Stimulated activated CD8-positive, alpha-beta memory T cell treated with anti-CD3 and anti-CD28 coated beads, Interleukin-15, amount 100 ng/mL, for 4 hours (primary cell): ENCODE measurements at places on chromosomes 6 and 20.

DNA sequence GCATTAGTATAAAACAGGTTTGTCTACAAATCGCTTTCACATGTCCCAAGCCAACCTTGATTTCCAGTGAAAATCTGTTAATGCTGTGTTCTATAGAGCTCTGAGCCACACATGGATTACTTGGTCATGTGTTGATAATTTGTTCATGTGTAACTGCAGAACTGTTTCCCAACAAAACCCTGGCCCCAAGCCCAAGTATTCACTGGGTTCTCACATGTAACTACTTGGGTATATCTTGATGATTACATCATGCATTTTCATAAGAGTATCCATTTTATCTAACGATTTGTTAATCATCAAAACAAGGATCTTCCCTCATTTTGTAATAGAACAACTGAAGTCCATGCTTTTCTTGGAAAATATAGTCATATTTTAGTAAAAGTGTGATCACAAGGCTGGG lies 657.6 kb downstream of the PRKN start:
- DNase-seq: no peak

DNA sequence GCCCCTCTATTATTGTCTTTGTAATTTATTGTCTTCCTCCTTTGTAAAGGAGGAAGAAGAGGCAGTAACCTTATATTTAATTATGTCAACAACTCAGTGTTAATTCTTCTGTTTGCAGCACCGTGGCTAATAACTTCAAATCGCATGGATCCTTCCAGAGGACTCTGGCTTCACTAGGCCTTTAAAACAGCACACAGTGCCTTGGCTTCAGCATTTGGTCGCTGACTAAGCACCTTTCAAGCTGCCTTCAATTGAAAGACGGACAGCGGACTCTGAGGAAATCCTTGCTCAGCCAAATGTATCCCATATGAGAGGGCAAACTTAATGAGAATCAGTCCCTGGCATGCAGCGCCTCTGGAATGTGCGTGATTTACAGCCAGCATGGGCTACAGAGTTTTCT lies 64.2 kb downstream of the SGK1 start:
- no peak for DNase-seq

DNA sequence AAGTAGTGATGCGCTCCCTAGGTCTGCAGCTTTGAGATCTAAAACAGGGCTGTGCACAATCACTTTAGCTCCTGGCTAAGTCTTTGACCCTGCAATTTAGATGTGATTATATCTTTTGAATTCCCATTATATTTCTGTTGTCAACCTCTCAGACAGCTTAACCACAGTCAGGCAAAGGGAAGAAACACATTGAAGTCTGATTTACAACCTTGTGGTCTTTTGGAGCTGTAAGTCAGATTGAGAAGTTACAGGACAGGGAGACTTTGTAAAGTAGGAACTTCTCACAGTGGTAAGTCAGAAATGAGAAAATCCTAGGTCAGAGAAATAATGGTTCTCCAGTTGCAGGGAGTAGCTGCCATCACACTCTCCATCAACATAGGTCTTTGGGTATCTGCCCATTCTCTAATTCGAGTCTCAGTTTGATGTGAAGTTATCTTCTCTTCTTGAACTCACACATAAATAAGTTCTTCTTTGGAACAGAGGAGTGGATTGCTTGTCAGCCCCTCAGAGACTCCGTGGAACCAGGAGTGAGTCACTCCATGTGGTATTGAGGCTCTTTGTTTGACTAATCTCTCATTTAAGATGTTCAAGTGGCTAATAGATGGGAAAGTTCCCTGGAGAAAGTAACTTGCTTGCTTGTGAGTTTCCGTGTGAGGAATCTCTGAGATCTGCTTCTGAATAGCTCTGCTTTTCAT lies 35.0 kb upstream of the SGK1 start:
- DNase-seq: no peak

- no peak for DNase-seq
Measured at GRCh38 chr20:37945091-37945547, 42.2 kb downstream of the VSTM2L start.

GRCh38 chr6:53796451-53796780 lies 1.6 kb downstream of the LRRC1 start:
- DNase-seq: no peak

DNA sequence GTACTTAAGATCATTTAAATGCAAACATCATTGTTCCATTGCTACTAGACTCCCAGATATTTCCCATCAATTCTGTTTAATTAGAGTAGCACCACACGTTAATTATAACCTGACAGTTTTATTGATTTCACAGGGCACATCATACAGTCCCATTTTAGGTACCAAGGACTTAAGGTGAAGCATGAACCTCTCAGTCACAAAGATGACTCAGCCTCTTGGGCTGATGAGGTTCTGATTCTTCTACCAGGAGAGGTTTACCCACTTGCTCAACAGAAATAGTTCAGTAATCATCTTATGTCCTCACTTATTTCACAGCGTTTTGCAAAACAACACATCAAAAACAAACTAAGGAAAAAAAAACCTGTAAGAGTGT lies 98.5 kb downstream of the HIVEP2 start:
- DNase-seq: no peak

DNA sequence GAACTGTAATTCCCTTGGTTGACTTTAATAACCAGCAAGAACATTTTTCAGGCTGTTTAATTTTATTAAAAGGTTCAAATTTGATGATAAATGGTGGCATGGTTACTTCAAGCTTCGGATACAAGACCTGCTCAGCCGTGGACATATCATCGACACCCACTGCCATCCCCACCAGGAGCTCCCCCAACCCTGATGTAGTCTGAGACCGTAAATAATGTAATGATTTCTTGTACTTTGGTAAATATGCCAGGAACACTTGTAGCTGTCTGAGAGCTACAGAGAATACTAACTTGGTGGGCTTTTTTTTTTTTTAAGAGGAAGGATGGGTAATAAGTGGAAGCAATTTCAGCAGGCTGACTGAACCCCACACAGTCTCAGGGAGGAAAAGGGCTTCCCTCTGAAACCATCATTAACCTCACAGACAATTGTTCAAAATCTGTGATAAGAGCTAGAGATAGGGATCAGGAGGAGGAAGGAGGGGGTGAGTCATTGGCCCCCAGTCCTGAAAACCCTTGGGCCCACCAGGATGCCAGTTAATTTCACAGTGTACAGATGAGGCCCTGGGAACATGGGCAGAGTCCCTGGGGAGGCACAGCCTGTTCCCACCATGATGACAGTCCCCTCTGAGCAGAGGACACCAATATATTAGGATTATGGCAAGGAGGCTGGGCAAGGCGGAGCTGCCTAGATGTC lies 56.0 kb downstream of the APCDD1L start:
- DNase-seq: no peak

- DNase-seq: no peak
Measured at GRCh38 chr20:24572140-24572539, 102.7 kb downstream of the SYNDIG1 start.

GRCh38 chr6:20158676-20159075 lies 53.6 kb downstream of the MBOAT1 start:
- no peak for DNase-seq

DNA sequence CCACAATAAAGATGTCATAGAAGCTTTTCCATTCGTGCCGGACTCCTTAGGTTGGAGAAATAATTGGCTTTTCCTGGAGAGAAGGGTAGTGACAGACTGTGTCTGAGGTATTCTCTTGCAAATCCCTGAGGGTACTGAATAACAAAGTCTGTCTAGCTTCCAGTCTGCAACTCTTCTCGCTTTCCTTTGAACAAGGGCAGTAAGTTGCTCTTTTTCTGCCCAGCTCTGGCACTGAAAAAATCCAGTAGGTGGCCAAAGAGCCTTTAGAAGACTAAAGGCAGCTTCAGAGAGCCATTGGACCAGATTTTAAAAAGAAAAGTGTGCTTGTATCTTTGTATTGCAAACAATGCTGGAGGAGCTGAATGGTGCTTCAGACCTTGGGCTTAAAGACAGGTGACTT lies 20.7 kb upstream of the RREB1 start:
- DNase-seq: no peak

DNA sequence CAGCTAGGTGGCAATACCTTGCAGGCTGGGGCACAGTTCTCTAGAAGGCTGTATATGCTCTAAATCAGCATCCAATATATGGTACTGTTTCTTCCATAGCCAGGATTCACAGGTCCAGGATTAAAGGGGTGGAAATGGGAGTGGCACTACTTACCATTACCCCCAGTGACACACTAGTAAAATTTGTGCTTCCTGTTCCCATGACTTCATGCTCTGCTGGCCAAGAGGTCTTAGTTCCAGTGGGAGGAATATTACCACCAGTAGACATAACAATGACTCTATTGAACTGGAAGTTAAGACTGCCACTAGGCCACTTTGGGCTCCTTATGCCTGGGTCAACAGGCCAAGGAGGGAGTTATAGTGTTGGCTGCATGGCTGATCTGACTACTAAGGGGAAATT lies 174.3 kb upstream of the TNFAIP3 start:
- no peak for DNase-seq

DNA sequence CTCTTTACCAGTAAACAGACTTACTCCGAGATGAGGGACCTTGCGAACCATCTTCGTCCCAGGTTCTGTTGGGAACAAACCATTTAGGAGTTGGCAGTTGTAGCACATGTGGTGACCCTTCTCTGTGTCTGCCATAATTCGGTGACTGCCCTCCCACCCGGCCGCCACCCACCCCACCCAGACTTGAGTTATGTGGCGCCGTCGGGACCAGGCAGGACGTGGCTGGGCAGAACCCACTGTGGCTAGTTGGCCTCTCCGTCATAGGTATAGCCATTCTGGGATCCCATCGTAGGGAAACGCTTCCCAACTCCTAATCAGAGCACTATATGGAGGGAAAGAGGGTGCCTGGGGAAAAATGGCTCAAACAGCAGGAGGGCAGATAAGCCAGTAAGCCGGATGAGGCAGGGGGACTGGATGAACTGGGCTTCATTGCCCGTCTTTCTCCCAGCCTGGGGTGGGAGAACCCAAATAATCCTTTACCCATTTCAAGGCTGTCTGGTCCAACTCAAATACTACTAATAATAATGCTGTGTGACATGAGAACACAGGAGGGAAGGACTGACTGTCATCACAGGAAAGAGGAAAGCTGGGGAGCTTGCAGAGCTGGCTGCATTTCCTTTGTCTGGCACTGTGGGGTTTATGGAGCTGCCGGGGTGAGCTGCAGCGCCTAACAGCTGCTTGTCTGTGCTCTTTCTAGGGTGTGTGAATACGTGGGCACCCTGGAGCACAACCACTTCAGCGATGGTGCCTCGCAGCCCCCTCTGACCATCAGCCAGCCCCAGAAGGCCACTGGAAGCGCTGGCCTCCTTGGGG lies 73.0 kb upstream of the PBOV1 start:
- no peak for DNase-seq

GRCh38 chr6:154522576-154522975 lies 12.1 kb upstream of the CNKSR3 start:
- DNase-seq: no peak

- no peak for DNase-seq
Measured at GRCh38 chr20:36097337-36098151, 57.0 kb upstream of the EPB41L1 start.

- DNase-seq: no peak
Measured at GRCh38 chr6:121497970-121498375, 62.5 kb downstream of the GJA1 start.

GRCh38 chr6:30641048-30641447 lies 5.9 kb upstream of the C6orf136 start:
- DNase-seq: no peak

- no peak for DNase-seq
Measured at GRCh38 chr6:105304366-105304765, 98.5 kb downstream of the PREP start.

DNA sequence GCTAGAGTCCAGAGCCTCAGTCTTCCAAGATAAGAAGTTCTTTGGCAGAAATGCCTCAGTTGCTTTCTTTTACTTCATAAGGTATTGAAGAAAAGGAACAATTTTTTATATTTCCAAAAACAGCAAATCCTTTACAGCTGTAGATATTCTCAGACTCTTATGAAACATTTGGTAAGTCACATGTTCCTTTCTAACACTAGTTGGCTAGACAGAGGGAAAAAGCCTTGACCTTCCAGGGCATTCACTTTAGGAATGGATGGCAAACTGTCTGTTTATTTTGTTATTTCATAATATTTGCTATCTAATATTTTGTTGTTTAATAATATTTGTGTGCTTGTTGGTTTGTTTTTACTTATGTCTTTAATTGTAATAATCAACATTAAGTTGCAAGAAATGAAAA lies 140.8 kb downstream of the PTPRK start:
- no peak for DNase-seq

- DNase-seq: no peak
Measured at GRCh38 chr20:53138454-53139262, 166.5 kb downstream of the TSHZ2 start.

GRCh38 chr6:4920914-4921410 lies 82.9 kb downstream of the RPP40 start:
- DNase-seq: no peak

GRCh38 chr6:43490523-43490939 lies 13.2 kb downstream of the TJAP1 start:
- no peak for DNase-seq

- no peak for DNase-seq
Measured at GRCh38 chr6:25254671-25255070, 24.5 kb upstream of the CARMIL1 start.

GRCh38 chr6:31465185-31465536 lies 32.8 kb upstream of the MICB start:
- no peak for DNase-seq

- no peak for DNase-seq
Measured at GRCh38 chr20:13809373-13809772, 24.5 kb downstream of the NDUFAF5 start.

DNA sequence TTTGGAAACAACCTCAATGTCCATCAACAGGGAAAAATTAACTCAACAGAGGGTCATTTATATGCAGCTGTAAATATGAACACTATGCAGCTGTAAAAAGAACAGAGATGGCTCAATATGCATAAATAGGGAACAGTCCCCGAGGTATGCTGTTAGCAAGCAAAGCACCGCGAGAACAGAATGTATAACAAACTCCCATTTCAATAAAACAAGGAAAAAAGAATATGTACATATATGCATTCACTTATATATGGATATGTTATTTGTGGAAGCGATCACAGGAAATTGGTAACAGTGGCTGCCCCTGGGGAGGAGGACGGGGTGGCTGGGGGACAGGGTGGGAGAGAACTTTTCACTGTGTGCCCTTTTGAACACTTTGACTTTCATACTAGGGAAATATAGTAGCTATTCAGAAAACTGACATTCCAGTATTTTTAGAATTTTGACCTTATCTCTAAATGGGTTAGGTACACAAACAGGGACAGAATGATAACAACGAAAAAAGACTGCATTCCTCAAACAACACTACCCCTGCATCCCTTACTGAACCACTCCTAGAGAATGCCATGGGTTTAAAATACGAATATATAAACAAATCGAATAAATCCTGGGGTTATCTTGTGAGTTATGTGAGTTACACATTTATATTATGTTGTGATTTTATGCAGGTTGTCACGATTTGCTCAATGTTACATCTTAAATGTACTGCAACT lies 64.5 kb downstream of the KCNB1 start:
- DNase-seq: no peak

- no peak for DNase-seq
Measured at GRCh38 chr20:63164484-63165355, 51.2 kb downstream of the YTHDF1 start.

GRCh38 chr20:50575865-50576720 lies 65.9 kb downstream of the PTPN1 start:
- no peak for DNase-seq
